CD4-positive, alpha-beta T cell treated with Interleukin-15 for 4 hours (primary cell): ENCODE measurements at places on chromosomes 4 and X.

DNA sequence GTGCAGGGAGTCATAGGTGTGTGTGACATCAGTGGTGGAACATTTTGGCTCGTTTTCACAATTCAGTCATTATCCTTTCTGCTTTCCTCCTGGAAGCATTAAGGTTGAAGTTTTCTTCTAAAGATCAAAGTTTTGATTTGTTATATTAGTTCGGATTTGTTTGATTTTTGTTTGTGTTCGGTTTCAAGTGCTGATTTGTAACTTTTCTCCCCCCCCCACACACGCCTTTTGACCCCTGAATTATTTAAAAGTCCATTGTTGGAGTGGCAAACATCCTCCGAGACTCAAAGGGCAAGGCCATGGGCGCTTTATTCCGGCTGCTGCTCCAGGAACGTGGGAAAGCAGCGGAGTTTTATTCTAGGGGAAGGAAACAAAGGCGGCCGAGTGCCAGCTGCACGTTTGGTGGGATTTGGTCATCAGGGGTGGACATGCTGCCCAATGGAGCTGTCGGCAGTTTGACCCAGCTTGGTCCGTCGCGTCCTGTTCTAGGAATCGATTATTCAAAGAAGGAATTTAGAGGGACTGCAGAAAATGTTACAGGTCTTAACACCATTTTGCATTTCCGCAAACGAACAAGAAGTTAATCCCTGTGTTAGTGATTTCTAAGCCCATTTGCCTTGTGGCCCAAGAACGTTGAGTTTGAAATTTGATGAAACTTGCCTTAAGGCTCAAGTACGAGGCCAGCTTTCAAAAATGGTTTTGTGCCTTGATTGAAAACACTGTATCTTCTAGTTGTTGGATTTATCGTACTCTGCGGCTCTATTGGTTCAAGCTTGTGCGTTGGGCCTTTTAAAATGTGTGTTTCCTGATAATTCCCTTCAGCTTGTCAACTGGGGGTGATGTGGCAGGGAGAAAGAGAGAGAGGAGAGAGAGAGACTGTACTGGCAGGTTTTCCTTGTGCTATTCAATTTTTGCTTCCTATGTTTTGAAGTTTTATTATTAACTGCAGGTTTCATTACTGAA, 565 bp upstream of the ZNF41 start:
- no peak for DNase-seq

GRCh38 chr4:104117776-104118175, 376.9 kb downstream of the CXXC4 start:
- no peak for DNase-seq

DNA sequence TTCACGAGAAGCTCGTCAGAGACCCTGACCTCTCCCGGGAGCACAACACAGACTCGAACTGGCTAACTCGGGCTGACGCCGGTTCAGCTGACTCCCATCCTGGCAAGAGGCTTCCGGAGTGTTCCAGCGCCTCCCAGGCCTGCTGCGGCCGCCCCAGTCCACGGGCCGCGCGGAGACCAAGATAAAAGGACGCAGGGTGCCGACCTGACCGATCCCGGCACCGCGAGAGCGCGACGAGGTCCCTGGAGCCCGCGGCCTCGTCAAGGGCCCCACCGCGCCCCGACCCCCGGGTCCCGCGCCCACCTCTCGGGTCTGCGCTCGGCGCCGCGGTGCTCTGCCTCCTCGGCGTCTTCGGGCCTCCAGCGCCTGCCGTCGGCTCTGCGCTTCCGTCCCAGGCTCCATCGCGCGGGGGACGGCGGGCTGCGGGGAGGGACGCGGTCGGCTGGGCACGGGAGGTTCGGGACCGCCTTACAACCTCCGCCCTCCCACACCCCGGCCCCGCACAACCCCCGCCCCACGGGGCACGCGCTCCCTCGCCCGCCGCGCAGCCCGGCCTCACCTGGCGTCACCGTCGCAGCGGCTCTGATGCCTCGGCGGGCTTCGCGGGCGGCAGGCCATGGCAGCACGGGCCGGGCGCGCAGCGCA, 426 bp downstream of the SLBP start:
- peak; percentile 21 for DNase-seq

DNA sequence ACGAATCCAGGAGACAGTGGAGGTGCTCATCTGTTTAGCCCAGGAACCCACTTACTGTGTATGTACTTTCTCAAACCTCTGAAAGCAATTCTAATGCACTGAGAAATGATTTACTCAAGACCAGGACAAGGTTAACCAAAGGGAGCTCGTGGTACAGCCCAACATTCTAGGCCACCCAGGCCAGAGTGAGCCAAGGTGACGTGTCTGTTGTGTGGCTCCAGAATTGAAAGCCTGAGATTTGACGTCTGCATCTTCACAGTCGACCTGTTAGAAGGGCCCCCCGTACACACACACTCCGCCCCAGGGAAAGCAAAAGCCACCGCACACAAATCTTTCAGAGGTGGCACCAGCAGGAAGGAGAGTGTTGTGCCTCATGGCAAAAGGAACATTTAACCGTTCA, 2.3 kb downstream of the MAP3K15 start:
- DNase-seq = no peak

- DNase-seq = no peak
Measured at GRCh38 chrX:115624916-115625315, 63.9 kb downstream of the PLS3 start.

DNA sequence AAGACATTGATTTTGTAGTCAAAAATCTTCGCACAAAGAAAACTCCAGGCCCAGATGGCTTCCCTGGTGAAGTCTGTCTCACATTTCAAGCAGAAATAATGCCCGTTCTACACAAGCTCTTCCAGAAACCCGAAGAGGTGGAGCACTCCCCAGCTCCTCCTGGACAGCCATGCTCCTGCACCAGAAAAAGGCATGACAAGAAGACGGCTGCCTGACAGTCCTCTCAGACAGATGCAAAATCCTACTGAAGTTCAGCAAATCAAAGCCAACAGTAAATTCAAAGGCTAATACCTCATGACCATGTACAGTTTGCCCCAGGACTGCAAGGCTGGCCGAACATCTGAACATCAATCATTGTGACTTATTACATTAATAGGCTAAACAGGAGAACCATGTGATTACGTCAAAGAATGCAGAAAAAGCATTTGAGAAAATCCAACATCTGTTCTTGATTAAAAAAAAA, 30.8 kb upstream of the MXD4 start:
- no peak for DNase-seq

DNA sequence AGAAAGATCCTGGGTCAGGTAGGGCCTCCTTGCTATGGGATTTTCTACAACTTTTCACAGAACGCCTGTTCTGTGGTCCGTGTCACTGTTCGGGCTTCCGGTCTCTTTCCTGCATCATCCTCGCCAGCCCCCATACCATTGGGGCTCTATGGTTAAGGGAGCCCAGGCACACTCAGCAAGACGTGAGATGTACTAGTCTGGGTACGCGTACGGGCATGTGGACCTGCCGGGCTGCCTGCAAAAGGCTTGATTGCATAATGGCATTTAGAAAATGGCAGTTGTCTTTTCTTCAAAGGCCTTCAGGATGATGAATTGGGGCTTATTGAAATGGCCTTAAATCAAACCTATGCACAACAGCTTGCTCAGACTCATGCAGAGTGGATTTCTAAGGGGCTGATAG, 86.7 kb downstream of the CNGA2 start:
- DNase-seq = no peak

DNA sequence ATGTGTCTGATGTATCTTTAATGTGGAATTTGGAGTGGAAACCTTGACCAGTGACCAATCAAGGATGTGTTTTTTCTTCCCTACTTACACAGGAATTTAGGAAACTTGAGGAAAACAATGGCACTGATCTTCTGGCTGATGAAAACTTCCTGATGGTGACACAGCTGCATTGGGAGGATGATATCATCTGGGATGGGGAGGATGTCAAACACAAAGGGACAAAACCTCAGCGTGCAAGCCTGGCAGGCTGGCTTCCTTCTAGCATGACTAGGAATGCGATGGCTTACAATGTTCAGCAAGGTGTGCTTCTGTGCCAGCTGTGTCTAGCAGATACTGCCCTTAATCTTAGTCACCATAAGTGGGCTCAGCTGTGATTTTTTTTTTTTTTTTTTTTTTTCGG, 12.6 kb downstream of the TAF1 start:
- no peak for DNase-seq

GRCh38 chrX:111372086-111372485, 39.9 kb downstream of the DCX start:
- no peak for DNase-seq

GRCh38 chr4:63841266-63841665, 568.0 kb downstream of the TECRL start:
- DNase-seq = no peak

DNA sequence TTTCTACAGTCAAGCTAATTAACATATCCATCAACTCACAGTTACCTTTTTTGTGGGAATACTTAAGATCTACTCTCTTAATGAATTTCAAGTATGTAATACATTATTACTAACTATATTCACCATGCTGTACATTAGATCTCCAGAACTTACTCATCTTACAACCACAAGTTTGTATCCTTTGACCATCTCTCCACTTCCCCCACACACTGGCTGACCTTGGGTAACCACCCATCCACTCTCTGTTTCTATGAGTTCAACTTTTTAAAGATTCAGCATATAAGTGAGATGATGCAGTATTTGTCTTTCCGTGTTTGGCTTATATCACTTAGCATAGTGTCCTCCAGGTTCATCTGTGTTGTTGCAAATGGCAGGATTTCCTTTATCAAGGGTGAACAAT, 30.5 kb upstream of the MAGED1 start:
- DNase-seq = no peak

DNA sequence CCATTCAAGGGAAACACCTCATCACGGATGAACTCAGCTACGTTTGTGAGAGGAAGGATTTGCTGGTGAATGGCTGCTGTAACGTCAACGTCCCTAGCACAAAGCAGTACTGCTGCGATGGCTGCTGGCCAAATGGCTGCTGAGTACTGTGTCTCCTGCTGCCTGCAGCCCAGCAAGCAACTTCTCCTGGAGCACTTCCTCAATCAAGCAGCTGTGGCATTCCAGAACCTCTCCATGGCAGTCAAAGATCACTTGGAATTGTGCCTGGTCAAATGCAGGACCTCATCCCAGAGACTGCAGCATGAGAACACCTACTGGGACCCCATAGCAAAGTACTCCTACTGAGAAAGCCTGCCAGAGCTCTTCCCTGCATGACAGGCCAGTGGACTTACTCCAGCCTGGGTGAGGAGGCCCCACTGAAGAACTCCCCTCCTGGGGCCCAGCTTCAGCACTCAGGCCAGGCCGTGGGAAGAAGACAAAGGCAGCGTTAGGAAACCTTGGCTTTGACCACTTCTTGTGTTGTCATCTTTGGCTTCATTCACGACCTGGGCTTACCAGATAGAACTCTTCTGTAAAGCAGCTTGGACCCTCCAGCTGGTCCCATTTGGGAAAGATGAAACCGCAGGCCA, 244.3 kb downstream of the RBMX2 start:
- no peak for DNase-seq

DNA sequence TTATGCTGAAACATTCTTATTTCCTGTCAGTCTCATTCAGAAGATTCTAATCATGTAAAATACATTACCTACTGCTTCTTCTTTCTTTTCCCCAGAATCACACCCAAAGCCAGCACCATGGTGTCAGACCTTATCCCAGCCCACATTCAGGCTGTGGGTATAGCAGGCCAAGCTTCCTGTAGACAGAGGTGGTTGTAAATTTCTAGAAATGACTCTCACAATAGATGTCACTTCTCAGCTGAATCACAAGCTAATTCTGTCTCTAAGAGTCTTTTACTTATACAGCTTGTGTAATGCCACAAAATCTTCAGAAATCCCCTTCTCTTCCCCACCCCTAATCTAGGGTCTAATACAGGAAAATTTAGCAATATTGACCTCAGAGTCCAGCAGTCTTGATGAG, 239.6 kb downstream of the PARM1 start:
- DNase-seq = no peak

DNA sequence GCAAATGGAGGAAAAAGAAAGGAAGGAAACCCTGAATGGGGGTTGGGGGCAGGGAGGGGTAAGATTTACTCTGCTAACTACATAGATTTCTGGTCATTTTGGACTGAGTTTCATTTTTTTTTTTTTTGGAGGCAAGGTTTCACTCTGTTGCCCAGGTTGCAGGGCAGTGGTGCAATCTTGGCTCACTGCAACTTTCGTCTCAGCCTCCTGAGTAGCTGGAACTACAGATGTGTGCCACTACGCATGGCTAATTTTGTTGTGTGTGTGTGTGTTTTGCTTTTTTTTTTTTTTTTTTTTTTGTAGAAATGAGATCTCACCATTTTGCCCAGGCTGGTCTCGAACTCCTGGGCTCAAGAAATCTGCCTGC, 223.5 kb downstream of the APBB2 start:
- no peak for DNase-seq

DNA sequence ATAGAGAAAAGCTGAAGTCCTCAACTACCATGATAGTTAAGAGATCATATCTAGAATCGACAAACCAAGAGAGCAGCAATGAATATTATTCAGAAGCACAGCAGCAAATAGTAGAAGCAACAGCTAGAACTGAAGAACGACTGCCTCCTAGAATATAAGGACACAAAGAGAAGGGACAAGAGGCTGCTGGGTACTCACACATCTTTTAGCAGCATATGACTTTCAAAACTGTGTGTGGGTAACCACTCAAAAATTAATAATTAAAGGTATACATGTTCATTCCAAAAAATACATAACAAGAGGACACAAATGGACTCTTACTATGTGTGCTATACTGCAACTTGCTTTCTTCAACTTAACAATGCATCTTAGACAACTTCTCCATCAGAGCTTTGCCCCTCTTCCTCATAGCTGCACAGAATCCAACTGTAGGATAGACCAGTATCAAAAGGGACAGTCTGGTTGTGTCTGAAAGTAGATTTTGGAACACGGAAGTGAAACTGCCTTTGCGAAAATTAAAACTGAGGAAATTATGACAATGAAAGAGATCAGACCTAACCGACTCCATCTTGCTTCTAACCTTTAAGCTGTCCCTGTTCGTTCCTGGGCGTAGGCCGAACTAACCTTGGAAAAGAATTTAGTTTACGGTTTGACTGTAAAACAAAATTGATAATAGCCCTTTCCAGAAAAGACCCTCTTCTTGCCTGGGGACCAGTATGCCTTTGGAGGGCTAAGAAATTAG, 125.7 kb downstream of the SH3KBP1 start:
- DNase-seq = no peak

DNA sequence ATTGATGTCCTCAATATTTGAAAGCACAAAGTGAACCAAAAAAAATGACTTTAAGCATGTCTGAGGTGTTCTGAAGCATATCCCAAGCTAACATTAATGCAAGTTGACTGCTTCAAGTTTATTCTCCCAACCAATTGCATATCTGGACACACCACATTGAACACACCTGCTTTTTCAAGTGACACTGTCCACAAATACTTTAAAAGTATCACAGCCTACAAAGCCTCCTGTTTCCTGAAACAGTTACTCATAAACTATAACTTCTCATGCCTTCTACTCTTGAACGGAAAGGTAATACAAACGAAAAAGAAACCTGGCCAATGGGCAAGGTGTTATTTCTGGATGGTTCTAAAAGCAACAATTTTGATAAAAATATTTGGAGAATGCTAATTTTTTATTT, 1.1 kb downstream of the CDKL2 start:
- DNase-seq = no peak

GRCh38 chr4:92182006-92182735, 121.6 kb upstream of the GRID2 start:
- DNase-seq = no peak

- no peak for DNase-seq
Measured at GRCh38 chr4:135269125-135269890, 1067.7 kb upstream of the PABPC4L start.
